ENCODE measurements at places on chromosomes 16 and 17. TPM values are rescaled to one million over a fixed set of nuclear protein-coding genes. Genes with fewer than 3 reads are reported as not detected.

The KRT222 gene
- total RNA-seq: not detected

DNA sequence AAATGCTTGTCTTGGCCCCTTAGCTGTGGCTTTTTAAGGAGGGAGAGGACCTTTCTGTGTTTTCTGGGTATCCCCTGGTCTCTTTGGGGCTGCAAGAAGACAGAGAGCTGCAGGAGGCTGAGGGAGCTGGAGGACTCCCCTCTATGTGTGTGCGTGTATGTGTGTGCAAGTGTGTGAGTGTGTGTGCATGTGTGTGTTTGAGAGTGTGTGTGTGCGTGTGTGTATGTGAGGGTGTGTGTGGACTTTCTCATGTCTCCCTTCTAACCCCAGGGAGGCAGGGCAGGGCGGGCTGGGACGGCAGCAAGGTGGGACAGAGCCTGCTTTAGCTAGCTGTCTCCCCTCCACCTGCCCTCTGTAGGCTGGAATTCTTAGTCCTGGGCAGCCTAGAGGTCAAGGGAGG is 1.9 kb downstream of the PRSS54 start:
- DNase-seq: no peak

DNA sequence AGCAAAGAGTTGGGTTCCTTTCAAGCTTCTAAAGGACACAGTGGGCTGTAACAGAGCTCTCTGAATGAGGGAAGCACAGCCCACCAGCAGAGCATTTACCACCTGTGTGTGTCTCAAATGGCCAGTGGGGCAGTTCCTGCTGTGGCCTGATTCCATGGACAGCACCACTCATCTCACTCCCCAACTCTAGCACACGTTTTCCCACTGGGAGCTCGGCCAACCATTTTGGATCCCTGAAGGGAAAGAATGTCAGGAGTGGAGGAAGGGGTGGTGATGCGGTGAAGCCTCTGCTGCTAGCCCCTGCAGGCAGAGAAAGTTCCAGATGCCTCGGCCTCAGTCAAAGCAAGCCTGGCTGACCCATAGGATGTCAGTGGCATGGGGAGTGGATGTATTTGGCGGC is 86.6 kb downstream of the PLXDC1 start:
- no peak for DNase-seq

DNA sequence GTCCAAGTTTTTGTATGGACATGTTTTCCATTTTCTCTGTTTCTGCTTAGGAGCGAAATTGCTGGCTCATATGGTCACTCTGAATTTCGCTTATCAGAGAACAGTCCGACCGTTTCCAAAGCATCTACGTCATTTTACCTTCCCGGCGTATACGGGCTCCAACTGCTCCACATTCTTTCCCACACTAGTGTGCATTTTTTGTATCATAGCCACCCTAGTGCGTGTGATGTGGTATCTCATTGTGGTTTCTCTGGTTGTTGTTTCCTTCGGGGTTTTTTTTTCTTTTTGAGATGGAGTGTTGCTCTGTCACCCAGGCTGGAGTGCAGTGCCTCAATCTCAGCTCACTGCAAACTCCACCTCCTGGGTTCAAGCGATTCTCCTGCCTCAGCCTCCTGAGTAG is 31.0 kb upstream of the BHLHA9 start:
- DNase-seq: no peak

DNA sequence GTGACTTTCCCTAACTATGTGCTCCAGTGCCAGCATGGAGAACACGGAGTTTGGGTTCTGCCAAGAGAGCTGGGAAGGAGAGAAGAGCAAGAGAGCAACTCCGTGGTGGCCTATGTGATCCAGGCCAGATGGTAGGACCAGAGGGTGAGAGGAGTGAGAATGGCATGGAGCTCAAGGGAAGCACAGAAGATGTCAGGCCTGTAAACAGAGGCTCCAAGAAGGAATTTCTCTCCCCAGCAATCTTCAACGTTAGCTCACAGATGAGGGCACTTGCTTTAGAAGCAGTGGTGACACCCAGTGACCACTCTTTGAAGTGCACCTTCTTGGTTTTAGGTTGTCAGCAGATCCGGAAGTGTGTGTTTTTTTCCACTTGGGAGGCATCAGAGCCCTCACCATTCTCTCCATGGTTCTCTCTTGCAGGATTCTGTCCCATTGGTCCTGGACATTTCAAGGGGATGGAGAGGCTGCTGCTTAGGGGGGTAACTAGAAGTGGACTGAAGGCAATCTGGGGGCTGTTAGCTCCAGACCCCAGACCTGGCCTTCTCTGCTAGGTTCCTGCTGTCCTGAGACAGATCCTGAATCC is 18.1 kb upstream of the TMEM98 start:
- peak; percentile 78 for DNase-seq

GRCh38 chr17:55171634-55172328 is 93.0 kb upstream of the HLF start:
- no peak for DNase-seq

Measured in right atrium auricular region (tissue), 2 donors.